ENCODE measurements at places on chromosomes 16 and 17.

DNA sequence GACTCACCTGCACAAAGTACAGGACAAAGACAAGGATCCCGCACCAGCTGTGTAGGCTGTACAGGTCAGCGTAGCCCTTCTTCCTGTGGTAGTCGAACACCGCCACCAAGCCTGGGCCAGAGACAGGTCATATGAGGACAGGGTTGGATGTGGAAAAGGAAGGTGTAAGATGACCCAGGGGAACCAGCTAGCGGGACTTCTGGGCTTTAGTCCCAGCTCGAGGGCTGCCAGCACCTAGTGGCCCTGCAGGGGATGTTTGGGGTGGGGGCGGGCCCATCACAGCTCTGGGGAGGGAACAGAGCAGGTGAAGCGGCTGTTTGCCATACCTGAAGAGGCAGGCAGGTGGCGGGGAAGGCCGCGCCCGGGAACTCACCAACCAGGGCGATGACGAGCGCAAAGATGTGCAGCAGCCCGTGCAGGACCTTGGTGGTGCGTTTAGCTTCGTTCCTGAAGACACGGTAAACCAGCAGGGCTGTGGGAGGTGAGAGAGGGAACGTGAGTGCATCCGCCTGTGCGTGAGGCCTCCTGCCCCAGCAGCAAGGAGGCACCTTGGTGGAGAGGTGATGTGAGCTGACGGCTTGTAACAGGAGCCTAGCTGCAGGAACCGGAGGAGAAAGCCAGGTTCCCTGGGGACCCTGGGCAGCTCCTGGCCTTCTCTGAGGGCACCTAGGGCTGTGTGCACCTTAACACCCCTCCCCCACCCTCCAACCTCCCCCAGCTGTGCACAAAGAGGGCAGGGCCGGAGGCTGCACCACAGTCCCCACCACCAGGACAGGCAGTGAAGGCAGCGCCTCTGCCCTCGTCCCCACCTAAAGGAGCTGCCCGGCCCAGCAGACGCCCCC, 10.2 kb downstream of the CYB561 start:
- DNase-seq, result no peak

GRCh38 chr17:14346801-14347200, 45.9 kb downstream of the HS3ST3B1 start:
- DNase-seq, result no peak

DNA sequence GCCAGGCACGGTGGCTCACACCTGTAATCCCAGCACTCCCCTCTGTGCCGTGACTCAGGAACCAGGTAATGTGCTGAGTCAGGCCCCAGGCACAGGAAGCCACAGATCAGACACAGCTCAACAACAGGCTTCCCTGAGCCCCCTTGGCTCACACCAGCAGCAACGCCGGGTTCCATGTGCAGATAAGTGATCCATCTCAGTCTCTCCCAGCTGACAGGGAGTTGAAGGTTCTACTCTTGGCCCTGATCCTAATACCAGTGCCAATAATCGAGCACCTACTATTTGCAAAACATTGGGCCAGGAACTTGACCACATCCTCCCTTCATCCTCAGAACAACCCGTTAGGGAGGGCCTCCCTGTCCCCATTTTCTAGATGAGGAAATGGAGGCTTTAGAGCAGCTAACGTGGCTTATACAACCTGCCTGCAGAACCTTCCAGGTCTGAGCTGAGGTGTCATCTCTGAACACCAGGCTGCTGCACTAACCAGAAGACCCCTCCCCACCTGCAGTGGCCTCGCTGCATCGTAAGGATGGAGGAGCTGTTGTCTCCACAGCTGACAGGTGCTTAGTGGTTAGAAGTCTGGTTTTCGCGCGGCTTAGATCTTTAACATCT, 64.8 kb upstream of the AMZ2 start:
- no peak for DNase-seq

- DNase-seq, result no peak
Measured at GRCh38 chr16:88306860-88307545, 75.8 kb upstream of the ZNF469 start.

DNA sequence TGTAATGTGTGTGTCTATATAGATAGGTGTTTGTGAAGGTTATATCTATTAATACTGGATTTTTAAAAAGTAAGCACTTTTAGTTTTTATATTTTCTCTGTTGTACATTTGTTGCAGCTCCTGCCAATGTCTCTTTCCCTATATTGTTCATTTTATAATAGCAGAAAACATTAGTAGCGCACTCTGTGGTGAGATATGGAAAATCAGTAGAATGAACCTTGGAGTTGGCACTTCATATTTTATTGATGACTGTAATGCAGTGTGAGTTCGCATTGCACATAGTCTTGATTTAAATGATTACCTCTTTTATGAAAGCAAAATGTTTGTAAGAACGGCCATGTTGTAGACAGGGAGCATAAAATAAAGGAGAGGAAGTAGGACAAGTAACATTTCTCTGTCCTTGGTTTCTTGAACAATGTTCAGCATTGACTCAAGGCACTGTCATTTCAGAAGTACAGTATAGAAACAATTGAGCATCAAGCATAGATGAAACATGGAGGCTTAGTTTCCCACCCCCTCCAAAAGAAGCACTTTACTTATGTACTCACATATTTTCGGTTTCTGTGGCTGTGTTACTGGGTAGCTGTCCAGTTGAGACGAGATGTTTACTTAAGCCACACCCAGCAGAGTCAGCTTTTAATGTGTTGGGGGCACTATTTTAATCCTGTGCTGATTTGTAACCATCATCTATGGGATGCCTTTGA, 74.0 kb downstream of the TANC2 start:
- no peak for DNase-seq

GRCh38 chr17:40915199-40915661, 22.2 kb downstream of the KRT23 start:
- no peak for DNase-seq

DNA sequence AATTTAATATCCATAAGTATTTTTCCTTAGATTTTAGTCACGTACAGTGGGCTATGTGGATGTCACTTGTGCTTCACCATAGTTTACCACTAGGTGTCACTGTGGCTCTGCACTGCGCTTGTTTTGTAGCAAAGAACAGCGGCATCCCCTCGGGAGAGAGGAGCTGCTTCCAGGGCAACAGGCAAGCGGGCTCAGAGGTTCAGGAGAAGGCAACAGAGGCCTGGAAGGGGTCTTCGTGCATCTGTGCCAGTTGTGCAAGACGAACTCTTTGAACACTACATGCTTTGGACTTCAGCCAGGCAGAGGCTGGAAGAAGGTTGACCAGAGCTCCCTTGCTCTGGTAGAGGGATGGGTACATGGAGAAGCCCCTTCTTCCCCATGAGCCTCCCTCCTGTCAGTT, 20.6 kb downstream of the CYB561 start:
- DNase-seq, result peak; percentile 72

DNA sequence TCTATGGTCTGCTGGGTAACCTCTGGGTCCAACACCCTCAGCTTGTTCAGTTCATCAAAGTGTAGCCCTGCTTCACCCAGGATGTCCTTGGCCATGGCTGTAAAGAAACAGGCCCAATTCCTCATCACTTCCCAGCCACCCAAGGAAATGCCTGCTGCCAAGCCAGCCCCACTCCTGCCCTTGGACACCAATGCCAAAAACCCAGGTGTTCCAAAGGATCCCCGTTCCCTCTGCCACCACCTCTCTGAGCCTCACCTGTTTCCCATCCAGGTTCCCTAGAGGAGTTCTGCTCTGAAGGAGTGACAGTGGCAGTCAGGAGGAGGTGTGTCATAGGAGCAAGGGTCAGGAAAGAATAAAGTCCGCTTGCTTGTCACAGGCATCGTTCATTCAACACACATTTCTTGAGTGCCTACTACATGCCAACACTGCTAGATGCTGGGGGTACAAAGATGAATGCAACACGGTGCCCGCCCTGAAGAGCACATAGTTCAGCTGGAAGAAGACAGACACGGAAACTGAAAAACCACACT, 3.3 kb downstream of the IFT20 start:
- DNase-seq, result no peak

GRCh38 chr16:22316411-22316811, 19.2 kb downstream of the POLR3E start:
- DNase-seq, result no peak

DNA sequence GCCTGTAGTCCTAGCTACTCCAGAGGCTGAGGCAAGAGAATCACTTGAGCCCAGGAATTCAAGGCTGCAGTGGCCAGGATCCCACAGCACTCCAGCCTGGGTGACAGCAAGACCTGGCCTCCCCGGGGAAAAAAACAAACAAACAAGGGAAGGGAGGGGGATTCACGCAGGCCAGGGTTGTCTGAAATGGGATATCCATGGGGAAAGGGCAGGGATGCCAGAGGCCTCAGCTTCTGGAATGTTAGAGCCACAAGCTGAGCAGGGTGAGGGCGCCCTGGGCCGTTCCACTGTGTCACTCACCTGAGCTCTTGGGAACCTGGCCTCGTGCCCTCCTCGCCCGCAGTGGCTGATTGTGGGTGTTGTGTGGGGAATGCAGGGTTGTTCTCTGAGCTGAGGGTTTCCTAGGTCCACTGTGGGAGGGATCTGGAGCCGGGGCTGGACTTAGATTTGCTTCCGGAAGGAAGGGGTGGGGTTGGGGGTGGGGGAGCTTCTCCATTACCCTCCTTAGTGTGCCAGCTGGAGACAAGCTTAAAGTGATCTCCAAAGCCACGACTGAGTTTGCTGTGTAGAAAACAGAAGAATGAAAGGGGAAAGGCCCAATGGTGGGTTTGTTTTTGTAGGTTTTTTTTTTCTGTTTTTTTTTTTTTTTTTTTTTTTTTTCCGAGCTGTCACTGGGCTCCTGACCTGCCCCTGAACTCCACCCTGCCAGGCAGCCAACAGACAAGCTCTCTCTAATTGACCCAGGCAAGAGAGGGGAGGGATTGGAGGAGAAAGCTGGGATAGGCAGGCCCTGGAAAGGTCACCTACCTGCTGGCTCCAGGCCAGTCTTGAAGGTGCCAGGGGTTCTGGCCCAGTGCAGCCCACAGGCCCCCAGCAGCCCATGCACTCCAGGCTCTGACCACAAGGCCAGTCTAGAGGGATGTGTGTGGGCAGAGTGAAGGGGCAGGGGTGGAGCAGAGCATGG, at the start of gene SULT1A1:
TSS of gene SULT1A1 (minus strand) at position 414 of the 964 bp plus-strand sequence. CDS start 1,189 bp downstream, outside the sequence.
- no peak for DNase-seq

GRCh38 chr16:31083556-31083955, 5.2 kb downstream of the PRSS53 start:
- no peak for DNase-seq

DNA sequence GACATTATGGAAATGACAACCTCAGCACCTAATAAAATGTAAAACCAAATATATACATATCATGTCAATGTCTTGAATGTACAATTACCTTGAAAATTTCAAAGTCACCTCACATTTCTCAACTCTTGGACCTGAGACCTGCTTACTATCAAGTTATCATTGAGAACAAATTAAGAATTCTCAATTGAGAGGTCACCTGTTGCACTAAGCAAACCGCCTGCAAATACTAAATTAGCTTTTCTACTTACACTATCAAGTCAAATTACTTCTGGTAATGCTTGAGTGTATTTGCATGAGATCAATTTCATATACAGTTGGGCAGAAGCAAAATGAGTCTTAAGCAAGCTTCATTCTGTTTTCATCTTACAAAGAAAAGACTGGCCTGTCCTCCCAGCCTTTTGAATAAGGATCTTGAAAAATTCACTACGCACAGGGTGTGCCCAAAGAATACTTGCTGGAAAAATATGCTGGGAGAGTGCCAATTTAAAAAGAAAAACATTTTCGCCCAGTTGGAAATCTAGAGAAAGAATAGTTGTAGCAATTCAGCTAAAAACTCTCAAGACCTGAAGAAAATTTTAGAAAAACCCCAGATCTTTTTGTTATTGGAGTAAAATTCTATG, 35.7 kb downstream of the KANSL1 start:
- peak; percentile 16 for DNase-seq

- DNase-seq, result no peak
Measured at GRCh38 chr16:46918905-46919792, 35.0 kb downstream of the GPT2 start.

- DNase-seq, result no peak
Measured at GRCh38 chr16:27929818-27930217, 133.7 kb downstream of the GSG1L start.

GRCh38 chr16:48627148-48627547, 17.2 kb upstream of the N4BP1 start:
- DNase-seq, result no peak

DNA sequence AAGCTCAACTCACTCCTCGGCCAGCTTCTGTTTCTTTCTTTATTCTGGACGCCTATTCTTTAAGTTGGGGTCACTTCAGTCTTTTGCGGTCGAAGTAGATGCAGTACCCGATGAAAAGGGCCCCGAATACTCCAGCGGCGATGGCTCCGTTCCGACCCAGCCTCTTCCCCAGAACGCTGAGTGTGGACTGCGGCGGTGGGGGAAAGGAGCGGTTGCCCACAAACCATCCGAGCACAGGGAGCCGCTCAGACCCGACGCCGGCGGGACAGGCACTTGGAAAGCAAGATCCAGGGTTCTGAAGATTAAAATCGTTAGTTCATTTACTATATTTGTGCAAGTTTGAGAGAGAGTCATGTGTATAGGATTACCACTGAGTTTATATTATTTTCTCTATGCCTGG, 22.5 kb downstream of the SLFN12L start:
- DNase-seq, result no peak

DNA sequence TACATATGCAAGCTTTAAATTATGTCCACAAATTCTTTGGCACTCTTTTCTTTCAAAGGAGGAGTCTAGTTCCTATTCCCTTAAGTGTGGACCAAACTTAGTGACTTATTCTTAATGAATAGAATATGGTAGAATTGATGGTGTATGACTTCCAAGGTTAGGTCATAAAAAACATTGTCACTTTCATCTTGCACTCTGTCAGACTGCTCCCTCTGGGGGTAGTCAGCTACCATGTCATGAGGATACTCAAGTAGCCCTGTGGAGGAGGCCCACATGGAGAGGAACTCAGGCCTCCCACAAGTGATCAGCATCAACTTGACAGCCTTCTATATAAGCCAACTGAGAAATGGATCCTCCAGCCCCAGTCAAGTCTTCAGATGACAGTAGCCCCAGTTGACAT, 58.0 kb upstream of the SCNN1B start:
- DNase-seq, result no peak

DNA sequence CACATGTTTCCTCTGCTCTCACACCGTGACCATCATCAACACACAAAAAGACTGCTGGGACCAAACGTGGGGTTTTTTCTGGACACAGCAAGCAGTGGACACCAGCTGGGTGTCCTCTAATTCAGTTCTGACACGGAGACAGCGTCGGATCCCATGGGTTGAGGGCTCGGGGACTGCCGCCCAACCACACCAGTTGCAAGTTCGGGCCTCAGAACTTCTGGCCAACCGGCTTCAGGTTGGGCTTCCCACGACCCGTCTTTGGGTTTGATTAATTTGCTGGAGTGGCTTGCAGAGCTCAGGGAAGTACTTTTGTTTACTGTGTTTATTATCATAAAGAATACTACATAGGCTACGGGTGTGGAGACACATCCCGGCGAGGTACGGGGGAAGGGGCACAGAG, 97.8 kb downstream of the BANP start:
- DNase-seq, result no peak

DNA sequence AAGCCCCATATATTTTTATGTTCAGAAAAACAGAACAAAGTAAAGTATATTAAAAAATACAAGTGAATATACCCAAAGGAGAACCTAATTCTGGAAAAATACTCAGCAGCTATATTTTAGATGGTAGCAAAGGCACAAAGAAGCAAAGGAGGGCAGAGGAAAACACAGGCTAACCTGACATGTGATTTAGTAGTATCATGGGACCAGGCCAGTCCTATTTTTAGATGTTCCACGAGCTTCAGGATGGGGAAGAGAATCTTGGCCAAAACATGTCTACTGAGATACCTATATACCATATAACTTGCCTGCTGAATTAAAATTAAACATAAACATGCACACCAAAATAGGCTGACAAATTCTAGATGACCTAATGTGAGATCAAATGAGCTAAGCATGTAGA, 32.9 kb downstream of the SMYD4 start:
- no peak for DNase-seq

All from forelimb muscle (tissue), 1 donor.